ENCODE measurements at places on chromosomes 5 and 9.

- DNase-seq, result no peak
Measured at GRCh38 chr5:1101961-1102713, 9.7 kb downstream of the SLC12A7 start.

DNA sequence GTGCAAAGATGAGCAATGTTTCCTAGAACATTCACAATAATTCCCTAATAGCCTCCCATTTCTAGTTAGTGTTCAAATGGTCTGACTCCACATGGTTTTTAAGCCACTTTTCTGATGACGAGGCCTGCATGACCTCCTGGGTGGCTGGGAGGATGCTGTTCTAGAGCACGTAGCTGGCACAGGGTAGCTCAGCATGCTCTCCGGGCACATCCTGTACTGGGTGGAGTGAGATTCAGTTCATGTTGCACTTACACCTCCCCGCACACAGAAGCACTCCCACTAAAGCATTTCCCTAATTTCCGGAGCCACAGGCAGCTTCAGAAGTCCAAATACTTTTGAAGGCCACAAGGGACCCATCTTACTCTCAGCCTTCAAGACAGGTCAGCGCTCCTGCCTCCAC is 159.8 kb upstream of the LHFPL2 start:
- no peak for DNase-seq

- DNase-seq, result no peak
Measured at GRCh38 chr5:77139001-77139400, 51.9 kb upstream of the ZBED3 start.

DNA sequence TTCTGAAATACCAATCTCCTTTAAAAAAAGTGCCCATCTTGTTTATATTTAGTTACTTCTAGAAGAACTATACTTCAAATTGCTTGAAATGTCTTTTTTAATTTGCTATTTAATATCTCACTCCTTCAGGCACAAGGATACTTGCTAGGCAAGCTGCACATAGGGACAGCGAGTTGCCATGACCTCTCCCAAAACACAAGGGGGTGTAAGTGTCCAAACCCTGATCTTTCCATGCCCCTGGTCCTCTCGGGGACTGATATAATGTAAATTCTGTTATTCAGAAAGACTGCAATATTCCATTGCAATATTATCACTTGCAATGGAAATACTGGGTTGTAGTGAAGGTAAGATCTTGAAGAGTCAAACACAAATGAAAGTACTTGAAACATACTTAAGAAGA is 480.4 kb downstream of the CETN3 start:
- DNase-seq, result no peak

DNA sequence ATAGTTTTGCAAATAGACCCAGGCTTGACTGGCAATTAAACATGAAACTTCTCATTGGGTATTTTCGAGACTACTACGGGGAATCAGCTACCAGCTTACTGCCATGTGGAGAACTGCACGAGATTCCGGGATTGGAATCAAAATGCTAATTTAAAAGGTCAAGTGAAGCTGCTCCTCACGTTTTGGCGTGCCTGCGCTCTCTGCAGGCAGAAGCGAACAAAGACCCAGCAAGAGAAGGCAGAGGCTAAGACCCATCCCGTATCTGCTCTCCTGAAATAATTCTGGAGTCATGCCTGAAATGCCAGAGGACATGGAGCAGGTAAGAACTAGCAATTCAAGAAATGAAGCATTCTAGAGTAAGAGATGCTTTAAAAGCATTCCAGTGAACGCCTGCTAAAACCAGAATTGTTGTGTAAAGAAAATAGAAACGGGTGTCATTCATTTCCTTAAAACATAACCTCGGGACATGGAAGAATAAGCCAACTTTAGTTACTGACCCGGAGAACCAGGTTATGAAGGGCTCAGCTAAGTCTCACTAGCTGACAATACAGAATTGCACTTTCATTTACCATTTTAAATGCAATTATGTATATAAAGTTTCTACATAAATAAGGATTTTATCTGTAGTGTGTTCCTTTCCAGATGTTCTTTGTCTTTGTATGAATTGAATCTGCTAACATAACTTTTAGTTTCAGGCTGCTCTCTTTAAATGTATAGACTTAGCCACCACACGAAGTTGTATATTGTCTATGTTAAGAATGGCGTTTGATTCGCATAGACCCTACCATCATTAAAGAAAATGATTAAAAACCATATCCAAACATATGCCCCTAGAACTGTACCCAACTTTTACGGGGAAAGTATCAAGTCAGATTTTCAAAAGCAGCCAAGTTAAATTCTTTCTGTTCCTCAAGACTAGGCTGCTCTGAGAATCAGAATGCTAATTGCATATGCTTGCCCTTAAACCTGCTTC is 2.0 kb upstream of the MAT2B start:
- DNase-seq, result no peak

DNA sequence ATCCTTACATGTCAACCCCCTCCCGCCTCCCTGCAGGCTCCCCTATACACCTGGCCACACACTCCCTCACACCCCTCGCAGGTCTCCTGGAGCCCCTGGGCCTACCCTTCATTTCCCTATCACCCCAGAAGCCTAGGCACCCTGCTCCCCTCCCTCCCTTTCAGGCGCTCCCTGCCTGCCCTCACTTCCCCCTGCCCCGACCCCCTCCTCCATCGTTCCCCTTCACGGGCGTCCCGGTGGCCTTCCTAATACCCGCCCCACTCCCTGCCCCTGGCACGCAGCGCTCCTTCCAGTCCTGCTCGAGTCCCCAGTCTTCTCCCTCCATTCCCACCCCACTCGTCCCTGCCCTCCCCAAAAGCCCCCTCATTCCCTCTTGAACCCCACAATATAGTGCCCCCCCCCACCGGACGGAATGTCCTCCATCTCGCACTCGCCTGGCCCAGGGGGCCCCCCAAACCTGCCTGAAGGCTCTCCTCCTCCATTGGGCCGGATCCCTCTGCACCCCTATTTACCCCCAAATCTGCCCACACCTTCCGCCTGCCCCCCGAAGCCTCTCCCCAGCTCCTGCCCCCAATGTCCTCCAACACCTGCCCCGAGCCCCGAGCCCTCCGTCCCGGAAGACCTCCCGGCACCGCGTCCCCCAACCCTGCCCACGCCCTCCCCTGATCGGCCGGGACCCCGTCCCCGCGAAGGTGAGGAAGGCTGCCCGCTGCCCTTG is 746 bp downstream of the STRBP start:
- DNase-seq, result no peak

GRCh38 chr5:74390306-74390637 is 250.3 kb downstream of the ENC1 start:
- no peak for DNase-seq

GRCh38 chr5:134541736-134542376 is 16.4 kb downstream of the JADE2 start:
- DNase-seq, result no peak

- no peak for DNase-seq
Measured at GRCh38 chr9:75858497-75859092, 31.9 kb upstream of the PCSK5 start.

GRCh38 chr5:154729613-154730012 is 25.6 kb upstream of the LARP1 start:
- DNase-seq, result no peak

DNA sequence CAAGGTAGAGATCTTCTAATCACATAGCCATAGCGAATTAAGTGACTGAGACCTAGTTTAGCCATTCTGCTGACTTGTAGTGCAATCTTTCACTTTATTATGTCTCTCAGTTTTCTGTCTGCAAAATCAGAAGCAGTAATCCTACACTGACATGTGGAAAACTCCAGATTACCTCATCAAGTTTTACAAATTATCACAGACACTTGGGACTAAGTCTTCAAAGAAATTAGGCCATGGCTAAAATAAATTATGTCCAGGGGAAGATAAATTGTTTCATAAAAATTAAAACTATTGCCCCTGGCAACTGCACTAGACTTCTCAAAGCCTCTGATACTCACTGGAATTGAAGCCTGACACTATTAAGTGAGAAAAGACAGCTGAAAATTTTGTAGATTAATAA is 129.9 kb upstream of the RGMB start:
- no peak for DNase-seq

DNA sequence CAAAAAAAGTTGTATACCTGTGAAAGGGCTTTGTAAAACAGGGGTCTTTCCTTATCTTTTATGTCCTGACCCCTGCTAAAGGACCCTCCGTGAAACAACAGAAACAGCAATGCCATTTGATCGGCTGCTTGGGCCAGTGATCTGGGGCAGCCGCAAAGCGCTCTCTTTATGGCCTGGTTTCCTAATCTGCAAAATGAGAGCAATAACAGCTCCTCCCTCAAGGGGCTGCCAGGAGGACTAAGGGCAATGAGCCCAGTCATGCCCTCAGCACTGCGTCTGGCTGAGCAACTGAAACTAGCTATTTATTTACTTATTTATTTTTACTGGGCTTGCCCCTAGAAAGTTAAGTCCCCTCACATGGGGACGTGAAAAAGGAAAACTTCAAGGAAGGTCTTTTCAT is 18.3 kb downstream of the CMBL start:
- DNase-seq, result no peak

- DNase-seq, result no peak
Measured at GRCh38 chr9:69206047-69206446, 32.0 kb downstream of the TJP2 start.

DNA sequence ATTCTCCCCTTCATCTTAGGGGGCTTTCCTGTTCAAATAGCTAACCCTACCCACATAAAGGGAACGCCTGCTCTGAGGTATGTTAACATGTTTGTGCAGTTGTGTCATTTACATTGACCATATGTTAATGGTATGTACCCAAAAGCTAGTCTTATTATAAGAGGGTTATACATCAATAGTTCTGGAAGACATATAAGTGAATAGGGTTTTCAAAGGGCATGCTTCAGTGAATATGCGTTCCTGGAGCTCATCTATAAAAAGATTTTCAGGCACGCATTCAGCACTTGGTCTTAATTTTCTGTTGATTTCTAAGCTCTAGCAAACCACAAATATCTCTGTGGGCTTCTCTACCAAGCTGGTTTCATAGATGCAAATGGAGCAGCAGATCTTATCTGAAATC is 766.1 kb downstream of the IRX1 start:
- no peak for DNase-seq

GRCh38 chr5:152335461-152335860 is 69.6 kb downstream of the NMUR2 start:
- DNase-seq, result no peak

DNA sequence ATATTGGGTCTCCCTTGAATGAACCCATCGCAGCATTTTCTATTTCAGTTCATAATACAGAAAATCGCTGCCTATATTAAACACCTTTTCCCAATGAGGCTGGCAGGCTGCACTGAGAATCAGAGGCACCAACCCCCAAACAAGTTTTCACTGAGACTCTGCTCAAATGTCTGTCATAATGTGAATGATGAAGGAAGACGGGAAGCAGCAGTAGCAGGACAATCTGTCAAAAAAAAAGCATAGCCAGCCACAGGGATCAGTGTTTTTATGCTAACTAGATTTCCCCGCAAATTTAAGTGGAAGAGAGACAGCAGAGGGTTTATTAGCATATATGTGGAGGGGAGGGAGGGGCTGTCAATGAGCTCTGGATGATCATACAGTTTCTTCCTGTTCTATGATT is 162.7 kb upstream of the PDE4D start:
- no peak for DNase-seq

- no peak for DNase-seq
Measured at GRCh38 chr9:20854444-20854843, 170.4 kb downstream of the FOCAD start.

DNA sequence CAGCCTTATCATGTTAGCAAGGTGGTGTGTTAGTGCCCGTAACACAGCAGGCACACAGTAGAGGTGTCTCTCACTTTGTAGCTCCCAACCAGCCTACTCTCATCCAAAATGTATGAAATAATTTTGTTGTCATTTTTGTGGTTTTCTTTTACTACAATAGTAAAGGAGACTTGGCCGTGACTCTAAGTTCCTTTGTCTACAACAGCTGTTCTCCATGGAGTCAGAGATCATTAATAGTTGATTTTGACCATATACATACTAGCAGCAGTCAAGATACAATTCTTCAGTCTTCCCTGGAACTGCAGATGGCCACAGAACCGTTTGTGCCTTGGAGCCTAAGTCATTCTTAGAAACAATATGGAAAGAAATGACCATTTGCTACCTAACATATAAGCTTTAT is 567.1 kb downstream of the TLR4 start:
- DNase-seq, result no peak

GRCh38 chr5:171122372-171122771 is 186.7 kb upstream of the TLX3 start:
- DNase-seq, result no peak

GRCh38 chr5:52867809-52868208 is 80.1 kb downstream of the ITGA1 start:
- no peak for DNase-seq

GRCh38 chr9:123660691-123661466 is 269.0 kb downstream of the DENND1A start:
- no peak for DNase-seq

DNA sequence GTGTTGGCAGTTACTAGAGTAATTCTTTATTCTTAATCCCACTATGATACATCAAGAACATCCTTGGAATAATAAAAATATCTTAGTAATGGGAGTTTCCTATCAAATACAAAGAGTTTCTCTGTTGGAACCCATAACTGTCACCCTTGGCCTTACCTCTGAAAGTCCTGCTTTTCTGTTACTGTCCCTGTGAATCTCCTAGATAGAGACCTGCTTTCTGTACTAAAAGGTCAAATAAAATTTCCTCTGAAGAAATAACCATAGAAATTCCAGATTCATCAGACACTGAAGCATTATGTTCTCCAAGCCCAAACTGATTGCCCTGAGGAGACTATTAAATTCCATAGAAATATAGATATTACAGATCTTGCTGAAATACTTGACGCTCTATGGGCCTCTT is 63.0 kb downstream of the KCNV2 start:
- no peak for DNase-seq

DNA sequence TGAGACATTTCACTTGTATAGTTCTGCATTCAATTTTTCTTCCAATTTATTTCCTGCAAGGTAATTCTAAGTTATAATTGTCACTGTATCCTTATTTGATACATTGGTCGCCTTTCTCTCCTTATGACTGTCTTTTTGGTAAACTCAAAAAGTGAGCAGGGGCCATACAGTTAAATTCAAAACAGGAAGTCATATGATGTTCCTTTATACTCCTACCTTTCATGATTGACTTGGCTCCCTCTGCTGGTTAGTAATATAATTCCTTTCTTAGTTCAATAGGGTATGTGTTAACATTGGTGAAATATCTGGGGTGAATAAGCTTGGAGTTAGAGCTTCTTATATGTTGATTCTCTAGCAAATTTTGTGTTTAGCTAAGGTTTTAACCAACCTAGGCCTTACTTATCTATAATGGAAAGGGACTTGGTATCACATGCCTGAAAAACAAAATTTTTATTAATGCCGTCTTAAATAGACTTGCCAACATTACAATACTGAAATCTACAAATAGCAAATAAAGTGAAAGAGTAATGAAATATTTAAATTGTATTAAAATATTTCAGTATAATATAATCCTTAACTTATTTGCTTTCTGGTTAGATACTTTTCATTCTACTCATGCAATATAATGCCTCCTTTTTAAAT is 6.0 kb upstream of the NIPBL start:
- DNase-seq, result no peak

GRCh38 chr5:19920761-19921160 is 67.2 kb downstream of the CDH18 start:
- no peak for DNase-seq

All from stimulated activated CD8-positive, alpha-beta memory T cell treated with anti-CD3 and anti-CD28 coated beads, Interleukin-15, amount 100 ng/mL, for 4 hours (primary cell).